ENCODE measurements at places on chromosomes 1 and 21.

DNA sequence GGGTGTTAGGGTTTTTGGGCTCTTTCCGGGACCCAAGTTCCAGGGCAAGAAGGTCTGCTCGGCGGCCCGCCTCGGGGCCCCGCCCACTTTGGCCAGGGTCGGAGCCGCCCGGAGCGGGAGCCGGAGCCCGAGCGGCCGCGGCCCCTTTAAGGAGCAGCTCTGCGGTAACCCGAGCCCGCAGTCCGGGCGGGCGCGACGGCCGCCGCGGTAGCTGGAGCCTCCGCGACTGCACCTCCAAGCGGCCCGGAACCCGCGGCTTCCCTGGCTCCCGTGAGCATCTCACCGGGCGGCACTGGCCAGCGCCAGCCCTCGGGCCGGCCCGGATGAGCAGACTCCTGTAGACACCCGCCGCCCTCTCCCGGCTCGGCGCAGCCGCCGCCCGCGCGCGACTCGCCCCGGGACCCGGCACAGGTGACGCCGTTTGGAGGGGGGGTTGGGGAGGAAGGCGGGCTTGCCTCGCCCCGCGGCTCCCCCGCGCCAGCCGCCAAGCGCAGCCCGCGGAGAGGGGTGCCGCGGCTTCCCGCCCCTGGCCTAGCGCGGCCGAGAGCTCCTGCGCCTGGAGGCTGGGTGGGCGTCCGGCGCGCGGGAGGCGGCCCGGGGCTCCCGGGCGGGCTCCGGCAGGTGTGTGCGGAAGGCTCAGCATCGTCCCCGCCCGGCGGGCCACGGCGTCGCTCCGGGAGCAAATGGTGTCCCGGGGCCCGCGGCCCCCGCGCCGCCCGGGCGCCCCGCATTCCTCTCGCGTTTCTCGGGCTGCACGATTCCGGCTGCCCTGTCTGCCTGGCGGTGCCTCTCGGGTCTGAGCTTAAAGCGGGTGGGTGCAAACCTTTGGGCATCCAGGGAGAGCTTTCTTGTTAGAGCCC is at the start of gene TLCD4:
Gene TLCD4, plus strand, starts transcription at position 149 of the 860 bp plus-strand sequence. CDS start 26,547 bp downstream, outside the sequence.
- peak; percentile 68 for DNase-seq

DNA sequence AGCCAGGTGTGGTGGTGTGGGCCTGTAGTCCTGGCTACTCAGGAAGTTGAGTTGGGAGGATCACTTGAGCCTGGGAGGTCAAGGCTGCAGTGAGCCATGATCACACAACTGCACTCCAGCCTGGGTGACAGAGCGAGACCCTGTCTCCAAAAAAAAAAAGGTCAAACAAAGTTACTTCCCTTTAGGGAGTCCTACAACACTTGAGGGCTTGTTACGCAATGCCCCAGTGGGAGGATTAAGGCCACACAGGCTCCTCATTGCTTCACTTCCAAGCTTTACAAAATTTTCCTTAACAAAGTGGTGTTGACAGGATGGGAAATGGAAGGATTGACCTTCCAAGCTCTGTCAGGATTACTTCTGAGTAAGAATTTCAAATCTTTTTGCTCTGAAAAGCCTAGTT is 6.2 kb upstream of the EXTL1 start:
- DNase-seq = no peak

DNA sequence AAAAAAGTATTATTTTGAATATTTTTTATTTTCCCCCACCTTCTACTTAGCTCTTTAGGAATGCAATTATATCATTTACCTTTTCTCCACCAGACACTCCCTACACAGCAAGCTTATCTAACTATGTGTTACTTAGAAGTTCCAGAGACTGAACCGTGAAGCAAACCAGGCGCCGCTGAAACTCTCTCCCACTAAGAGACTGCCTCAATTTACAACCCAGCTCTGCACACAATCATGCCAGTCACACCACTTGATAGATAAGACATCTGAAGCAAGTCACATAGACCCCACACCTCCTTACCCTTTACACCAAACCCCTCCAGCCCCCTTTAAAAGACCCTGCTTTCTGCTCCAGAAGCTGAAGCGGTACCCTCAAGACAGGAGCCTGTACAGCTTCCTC is 245.5 kb downstream of the S1PR1 start:
- DNase-seq = no peak

- DNase-seq = no peak
Measured at GRCh38 chr1:193533853-193534252, 347.4 kb upstream of the B3GALT2 start.

- no peak for DNase-seq
Measured at GRCh38 chr1:170560681-170561285, 28.8 kb downstream of the GORAB start.
